ENCODE measurements at places on chromosomes 5 and 9.

DNA sequence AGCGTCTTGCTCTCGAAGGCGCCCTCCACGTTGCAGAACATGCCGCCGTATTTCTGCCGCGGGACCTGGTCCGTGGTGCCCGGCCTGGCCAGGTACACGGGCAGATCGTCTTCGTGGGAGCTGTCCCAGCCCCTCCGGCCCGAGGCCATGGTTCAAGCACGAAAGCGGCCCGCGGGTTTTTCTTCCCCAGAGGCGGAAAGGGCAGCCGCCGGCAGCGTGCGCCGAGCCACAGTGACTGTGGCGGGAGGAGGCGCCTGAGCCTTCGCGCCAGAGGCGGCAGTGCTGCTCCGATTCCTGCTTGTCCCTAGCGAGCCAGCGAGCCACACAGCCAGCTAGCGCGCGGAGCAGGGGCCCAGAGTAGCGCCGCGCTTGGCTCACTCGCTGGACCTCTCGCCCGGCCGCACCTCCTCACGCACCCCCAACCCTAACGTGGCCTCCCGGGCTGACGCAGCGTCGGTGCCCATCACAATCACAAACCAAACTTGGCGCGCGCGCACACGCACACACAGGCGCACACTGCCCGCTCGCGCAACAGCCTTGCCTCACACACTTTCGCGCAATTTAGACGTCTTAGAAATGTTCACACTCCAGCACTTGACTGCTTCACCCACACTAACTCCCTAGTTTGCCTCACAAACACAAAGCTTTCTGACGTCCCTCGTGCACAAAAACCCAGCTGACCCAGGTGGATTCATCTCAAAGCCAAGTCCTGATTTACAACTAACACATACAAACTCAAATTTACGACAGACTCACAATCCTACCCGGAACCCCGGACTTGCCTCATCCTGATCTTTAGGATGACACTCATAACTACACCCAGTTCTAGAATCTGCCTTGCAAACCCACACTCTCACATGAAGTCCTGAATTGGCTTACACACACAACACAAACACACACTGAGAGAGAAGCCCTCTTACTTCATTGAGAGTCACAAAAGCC, at the start of gene DPYSL3:
Gene DPYSL3, minus strand, starts transcription at position 359 of the 942 bp plus-strand sequence. Its CDS starts 210 bp downstream, at position 149.
- no peak for DNase-seq

DNA sequence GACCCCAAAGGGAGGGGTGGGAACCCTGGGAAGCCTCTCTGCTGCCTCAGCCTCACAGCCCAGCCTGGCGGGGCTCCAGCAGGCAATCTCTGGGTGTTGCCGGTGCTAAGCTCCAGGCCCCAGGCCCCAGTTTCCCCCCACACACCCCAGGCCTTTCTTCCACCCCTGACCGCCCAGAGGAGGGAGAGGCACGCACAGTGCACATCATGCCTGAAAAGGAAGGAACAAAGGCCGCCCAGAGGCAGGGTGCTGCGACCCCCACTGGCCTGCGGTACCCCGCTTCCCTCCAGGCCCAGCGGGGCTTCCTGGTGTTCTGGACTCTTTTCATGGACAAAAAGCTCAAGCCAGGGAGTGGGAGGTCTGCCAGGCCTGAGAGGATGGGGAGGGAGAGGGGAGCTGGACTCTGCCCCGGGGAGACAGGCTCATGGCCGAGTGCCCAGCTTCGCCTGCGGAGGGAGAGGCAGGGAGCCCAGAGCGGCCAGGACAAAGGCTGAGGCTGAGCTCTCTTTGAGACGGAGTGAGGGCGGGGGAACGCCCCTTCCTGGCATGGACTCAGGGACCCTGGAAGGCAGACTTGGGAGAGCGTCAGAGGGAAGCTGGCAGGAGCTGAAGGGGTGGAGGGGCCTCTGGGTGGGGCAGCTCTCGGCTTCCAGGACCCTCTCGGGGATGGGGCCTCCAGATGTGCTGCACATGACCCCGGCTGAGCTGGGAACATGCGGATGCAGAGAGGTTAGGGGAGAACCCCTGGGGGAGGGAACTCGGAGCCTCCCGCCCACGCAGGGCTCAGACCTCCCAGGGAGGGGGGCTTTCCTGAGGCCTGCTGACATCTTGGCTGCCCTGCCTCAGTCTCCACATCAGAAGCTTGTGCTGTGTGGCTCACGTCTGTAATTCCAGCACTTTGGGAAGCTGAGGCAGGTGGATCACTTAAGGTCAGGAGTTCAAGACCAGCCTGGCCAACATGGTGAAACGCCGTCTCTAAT, 1.8 kb upstream of the ENTPD2 start:
- no peak for DNase-seq

DNA sequence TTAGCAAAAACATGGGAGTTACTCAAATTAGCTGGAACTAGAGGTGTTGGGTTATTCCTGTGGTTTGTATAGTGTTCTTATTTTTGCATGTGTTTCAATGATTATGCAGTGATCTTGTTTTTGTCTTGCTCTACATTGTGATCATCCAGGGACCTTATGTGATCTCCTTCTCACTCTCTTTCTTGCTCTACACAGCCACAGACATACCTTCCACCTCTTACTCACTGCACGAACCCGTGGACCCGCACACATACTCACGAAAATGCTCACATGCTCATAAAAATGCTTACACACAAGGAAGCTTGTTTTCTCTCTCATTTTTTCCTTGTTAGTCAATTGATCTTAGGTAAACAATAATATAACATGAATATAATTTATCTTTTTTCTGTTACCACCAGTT, 187.1 kb downstream of the KDM4C start:
- no peak for DNase-seq

GRCh38 chr5:179791881-179792611, 1.7 kb upstream of the LTC4S start:
- no peak for DNase-seq

DNA sequence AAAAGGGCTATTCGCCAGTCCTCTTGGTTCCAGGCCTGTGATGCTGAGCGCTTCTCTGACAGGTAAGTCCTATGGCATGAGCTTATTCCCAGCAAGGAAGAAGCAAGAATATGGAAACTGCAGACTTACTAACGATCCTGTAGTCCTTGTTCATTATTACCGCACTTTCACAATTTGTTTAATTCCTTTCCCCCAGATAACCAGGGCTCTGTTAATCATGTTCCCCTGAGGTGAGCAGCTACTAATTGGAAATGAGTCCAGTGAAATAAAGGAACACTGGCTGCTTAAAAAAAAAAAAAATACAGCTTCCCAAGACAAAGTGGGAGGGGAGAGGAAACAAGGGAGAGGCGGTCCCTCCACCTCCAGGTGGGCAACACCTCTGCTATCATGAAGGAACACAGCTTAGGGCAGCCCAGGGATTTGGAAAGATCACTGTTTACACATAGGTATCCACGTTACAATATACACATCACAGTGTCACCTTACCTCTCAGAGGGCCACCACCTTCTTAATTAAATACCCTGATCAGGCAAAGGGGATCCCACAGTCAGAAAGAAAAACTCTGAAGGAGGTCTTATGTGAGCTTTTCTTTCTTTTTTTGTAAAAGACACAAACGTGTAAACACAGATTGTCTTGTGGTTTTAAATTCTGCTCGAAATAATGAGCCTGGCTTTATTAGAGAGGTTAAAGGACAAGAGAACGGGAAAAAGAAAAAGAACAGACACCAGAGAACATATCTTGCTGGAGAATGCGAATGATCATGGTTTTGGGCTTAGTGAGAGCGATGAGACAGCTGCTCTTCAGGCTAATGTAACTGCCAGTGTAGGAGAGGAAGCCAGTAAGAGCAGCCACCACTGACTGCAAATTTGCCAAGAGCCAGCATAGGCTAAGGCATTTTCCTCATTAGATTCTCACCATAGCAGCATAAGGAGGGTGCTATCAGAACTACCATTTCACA, 258.6 kb downstream of the CRB2 start:
- DNase-seq, result no peak

DNA sequence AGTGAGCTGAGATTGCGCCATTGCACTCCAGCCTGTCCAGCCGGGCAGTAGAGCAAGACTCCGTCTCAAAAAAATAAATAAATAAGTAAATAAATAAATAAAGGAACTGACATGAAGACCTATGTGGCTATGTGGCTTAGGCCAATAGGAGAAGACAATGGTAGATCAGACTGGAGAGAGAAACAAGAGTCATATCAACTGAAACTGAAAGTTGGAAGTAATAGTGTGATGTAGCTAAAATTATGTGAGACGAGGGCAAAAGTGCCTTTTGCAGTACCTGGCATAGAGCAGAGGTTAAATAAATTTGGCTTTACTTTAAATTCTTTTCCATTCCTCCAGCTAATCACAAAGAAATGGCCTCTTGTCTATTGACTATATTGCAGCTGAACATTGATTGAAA, 7.3 kb downstream of the FBP2 start:
- no peak for DNase-seq

- no peak for DNase-seq
These were observed 1401.4 kb downstream of the EFNA5 start for GRCh38 chr5:106269252-106269843.

DNA sequence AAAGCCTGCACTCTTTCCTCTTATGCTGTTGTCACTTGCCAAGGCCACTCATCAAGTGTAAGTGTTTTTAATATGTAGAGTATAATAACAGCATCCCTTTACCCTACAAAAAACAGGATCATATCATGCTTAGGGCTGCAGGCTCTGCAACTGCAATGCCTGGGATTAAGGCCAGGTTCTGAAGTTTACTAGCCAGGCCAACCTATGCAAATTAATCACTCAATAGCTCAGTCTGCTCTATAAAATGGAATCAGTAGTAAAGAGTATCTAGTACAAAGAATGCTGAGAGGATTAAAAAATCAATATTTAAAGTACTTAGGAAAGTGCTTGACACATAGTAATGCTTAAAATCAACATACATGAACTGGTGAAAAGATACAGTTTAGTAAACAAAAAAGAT, 253.3 kb downstream of the EDIL3 start:
- DNase-seq, result no peak

DNA sequence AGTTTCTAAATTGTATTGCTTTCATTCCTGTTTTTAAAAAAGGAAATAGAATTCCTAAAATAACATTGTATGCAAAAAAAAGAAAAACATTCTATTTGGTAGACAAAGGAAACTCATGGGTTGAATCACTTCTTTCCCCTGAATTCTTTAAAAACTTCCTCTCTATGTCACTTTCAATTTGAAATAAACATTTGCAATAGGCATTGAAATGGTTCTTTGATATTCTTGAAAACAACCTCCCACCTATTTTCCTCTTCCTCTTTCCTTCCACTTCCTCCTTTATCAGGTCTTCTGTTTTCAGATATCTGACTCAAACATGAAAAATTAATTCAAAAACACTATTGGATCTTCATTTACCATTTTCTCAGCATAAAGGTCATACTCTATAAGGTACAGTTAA, 442.0 kb upstream of the MEF2C start:
- no peak for DNase-seq

- DNase-seq, result no peak
These were observed 10.8 kb downstream of the KCNV2 start for GRCh38 chr9:2727966-2728613.

- no peak for DNase-seq
These were observed 4.6 kb downstream of the ARAP3 start for GRCh38 chr5:141677415-141677814.

DNA sequence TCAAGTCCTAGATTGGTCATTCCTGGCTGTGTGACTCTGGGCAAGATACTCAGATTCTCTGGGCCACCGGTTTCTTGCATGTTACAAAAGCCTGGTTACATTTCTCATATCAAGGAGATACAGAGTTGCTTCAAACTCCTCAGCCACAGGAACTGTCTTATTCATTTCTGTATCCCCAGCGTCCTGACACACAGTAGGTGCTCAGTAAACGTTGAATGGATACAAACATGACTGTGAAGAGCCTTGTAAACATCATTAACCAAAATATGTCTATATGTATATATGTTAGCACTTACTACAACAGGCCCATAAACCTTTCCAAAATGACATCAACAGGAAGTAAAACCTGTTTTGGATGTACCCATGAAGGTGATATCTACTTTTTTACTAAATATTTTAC, 1.6 kb downstream of the CLTB start:
- DNase-seq, result no peak

DNA sequence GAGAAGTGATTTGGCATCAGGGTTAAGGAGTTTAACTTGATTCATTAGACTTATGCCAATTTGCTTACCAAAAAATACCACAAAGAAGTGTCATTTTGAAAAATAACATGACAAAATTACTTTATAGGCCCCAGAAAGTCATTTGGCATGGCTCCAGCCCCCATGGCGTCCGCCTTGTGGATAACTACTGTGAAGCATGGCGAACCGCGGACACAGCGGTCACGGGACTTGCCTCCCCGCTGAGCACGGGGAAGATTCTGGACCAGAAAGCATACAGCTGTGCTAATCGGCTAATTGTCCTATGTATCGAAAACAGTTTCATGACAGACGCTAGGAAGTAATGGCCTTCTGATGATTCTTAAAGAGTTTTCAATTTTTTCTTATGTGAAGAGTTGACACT, 35.4 kb upstream of the TGFBR1 start:
- DNase-seq, result no peak

- peak; percentile 80 for DNase-seq
These were observed 27.5 kb downstream of the SREK1 start for GRCh38 chr5:66171349-66172344.

DNA sequence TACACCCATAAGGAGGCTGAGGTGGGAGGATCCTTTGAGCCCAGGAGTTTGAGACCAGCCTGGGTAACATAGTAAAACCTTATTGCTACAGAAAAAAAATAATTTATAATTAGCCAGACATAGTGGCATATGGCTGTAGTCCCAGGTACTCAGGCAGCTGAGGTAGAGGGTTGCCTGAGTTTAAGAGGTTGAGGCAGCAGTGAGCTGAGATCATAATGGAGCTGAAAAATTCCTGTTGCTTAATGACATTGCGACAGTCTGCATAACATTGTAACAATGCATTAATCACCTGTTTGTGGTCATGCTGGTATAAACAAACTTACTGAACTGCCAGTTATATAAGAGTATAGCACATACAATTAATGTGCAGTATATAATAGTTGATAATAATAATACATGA, 214.2 kb downstream of the TRIM32 start:
- DNase-seq, result no peak

- DNase-seq, result no peak
These were observed 27.3 kb upstream of the CEP72 start for GRCh38 chr5:584846-585245.

DNA sequence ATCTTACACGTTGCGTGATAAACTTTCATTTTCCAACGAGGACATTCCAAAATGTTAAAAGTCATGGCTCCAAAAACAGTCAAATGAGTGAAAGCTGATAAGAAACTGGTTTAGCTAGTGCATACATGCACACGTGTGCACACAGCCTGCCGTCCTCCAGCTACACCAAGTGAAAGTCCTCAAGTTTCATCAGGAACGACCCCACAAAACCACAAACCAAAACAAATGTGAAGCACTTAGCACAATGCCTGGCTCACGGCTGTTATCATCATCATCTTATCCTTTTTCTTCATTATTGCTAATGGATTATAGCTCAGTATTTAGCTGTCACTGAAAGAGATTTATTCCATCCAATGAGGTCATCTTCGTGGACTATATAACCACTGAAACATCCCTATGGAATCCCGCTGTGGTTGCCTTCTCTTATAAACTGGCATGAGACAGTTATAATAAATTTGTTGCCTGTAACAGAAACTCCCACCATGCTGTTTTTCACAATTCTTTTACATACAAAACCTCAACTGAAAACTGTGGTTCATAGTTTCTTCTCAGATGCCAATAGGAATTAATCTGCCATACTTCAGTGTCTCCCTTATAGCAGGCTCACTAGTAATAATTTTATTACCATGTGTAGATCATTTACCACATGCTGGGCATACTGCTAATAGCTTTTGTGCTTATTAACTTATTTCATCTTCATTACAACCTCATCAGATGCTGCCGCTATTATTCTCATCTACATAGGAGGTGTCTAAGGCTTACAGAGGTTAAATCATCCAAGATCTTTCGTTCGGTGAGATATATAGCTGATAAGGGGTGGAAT, 56.1 kb downstream of the SAXO1 start:
- DNase-seq, result no peak
